ENCODE measurements at places on chromosomes 4 and X.

GRCh38 chr4:74327762-74328161 lies 19.5 kb downstream of the EPGN start:
- no peak for DNase-seq

GRCh38 chrX:10004832-10005475 lies 37.8 kb downstream of the CLDN34 start:
- DNase-seq: peak; percentile 80

DNA sequence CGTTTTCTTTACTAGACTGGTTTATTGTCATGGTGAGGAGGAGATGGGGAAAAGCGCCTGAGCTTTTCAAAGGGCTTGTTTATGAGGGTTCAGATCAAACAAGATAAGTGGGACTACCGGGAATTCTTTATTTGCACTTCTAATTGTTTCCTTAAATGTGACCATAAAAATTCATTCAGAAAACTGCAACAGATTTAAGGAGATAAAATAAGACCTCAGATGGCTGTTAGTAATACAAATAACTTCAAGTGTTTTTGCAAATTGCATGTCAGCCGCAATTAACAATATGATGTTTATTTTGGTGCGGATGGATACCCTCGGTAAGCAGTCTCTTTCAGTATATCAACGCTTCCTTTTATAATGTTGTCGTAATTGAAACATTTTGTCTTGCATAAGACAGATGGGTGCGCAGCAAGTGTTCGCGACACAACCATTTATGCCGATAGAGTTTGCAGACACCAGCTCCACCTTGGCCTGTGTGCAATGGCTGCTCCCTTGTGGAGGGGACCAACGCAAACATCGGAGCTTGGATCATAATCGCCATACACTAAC lies 151.0 kb downstream of the C4orf33 start:
- DNase-seq: no peak

DNA sequence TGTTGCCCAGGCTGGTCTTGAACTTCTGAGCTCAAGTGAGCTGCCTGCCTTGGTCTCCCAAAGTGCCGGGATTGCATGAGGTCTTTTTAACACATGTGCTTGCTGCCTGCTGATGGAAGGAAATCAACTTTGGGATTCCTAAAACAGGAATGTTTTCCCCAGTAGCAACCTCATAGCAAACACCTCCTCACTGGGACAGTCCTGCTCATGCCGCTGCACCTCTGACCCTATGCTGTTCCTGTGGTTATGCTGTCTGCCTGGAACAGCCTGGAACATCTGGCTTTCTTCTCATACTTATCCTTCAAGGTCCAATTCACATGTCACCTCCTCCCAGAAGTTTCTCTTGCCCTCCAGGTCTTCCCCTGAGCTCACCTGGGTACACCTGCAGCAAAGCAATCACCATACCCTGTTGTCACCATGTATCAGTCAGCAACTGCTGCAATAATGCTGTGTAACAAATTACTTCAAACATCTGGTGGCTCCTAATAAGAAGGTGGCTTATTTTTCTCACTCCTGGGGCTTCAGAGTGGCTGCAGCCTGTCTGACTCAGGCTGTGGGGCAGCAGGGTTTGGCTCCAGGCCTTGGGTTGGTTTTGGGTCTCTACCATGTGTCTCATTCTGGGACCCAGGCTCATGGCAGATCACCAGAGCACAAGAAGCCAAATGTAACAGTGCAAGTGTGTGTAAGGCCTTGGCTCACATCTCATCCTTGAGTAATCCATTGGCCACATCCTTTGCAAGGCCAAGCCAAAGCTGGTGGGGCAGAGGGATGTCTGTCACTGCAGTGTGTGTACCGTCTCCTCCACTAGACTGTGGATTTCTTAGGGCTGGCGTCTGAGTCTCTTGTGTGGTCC lies 59.4 kb upstream of the SORCS2 start:
- DNase-seq: no peak

DNA sequence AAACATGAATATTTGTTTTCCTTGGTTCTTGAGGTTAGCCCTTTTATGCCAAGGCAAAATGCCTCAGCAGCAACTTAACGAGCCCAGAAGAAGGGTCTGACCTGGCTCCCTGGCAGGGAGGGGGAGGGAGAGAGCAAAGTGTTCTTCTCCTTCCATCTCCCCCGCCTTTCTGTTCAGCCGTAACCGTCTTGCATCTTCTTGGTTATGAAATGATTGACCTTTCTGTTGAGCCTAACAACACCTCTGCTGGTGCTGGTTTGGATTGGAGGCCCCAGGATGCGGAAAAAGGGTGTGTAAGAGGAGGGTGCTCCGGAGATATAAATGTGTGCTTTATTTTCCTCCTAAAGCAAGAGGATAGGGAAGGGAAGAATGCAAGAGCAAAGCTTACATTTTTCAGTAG lies 44.7 kb downstream of the PTTG2 start:
- DNase-seq: no peak

- no peak for DNase-seq
Measured at GRCh38 chr4:5198656-5199541, 147.6 kb downstream of the STK32B start.

DNA sequence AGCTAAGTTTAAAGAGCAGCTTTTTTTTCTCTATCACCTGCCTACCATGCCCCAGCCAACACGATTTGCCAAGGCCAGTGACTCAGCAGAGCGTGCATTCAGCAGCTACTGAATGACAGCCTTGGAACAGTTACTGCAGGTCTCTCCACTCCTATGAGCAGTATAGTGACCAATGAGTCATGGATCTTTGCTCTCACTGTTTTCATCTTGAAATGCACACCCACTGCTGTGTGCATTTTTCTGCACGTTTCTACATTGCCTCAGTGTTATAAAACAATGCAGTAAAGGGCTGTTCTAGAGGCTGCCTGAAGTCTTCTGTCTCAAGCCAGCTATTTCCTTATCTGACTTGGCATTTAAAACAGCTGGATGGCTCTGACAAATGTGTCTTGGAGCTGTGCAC lies 66.0 kb upstream of the C4orf54 start:
- peak; percentile 74 for DNase-seq

DNA sequence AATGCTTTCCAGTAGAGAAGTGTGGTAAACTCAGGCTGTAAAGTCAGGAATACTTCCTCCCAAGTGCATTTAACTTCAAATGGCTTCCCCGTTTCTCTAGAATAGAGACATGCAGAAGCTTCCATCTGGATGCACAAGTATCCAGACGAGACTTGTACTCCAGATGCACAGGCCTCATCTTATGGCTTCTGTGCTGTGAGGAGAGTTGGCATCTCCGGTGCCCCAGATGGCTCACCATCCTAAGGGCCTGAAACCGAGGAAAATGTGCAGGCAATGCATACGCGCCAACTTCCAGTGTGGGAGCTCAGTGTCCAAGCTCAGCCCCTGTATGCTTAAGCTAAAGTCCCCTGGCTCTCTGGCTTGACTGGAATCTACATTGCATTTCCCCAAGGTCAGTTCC lies 184.0 kb upstream of the TBL1X start:
- no peak for DNase-seq

DNA sequence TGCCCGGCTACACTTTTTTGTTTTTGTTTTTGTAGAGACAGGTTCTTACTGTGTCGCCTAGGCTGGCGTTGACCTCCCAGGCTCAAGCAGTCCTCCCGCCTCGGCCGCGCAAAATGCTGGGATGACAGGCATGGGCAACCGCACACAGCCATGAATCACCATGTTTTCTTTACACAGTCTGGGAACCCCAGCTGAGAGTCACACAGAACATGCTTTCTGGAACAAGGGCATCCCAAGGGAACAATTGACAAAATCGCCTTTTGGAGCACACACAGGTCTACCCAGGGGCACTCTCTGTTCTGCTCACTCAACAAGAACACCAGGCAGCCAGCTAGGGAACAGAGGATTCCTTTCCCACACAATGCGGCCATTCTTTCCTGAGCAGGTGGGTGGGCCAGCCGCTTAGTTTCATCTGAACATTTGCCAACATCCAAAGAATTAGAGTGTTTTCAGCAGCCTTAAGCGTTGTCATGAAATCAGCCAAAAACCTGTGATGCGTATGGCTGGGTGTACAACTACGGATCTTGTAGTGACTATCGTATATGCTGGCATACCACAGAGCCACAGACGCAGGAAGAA lies 15.7 kb downstream of the PRKX start:
- DNase-seq: no peak
